CD4-positive, alpha-beta T cell treated with Interleukin-12 subunit alpha and Interleukin-12 subunit beta, for 1 hour (primary cell): ENCODE measurements at places on chromosomes 12 and 14.

GRCh38 chr12:110923192-110923591, 2.8 kb upstream of the MYL2 start:
- DNase-seq = no peak

GRCh38 chr14:83356080-83356479, 1822.4 kb upstream of the SEL1L start:
- DNase-seq = no peak

- DNase-seq = no peak
Measured at GRCh38 chr14:20907214-20907613, 16.0 kb downstream of the RNASE3 start.

GRCh38 chr12:51866762-51867161, 18.2 kb upstream of the FIGNL2 start:
- DNase-seq = no peak

DNA sequence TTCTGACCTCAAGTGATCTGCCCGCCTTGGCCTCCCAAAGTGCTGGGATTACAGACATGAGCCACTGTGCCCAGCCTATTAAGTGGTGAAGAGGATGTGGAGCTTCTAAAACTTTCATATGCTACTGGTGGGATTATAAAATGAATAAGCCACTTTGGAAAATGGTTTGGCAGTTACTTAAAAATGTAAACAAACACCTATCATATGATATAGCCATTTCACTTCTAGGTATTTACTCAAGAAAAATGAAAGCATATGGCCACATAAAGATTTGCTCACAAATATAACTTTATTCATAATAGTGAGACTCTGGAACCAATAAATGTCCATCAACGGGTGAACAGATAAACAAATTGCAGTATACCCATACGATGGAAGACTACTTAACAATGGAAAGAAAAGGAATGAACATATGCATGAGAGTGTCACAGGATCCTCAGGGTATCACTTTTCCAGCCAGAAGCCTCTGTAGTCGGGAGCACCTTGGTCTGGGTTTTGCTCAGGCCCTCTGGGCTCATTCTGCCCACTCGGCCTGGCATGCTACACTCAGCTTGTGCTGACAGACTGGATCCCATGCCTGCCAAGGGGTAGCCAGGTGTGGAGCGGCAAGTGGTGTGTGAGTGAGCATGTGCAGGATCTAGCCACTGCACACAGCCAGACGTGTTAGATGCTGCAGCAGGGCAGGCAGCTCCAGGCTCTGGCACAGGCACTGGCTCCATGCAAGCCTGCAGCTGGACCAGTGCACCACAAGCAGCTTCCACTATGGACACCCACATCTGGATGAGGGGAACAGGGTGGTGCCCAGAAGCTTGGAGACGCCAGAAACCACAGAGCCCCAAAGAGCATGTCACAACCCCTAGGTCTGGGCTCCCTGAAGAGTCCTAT, 213.2 kb upstream of the DIO3 start:
- no peak for DNase-seq

DNA sequence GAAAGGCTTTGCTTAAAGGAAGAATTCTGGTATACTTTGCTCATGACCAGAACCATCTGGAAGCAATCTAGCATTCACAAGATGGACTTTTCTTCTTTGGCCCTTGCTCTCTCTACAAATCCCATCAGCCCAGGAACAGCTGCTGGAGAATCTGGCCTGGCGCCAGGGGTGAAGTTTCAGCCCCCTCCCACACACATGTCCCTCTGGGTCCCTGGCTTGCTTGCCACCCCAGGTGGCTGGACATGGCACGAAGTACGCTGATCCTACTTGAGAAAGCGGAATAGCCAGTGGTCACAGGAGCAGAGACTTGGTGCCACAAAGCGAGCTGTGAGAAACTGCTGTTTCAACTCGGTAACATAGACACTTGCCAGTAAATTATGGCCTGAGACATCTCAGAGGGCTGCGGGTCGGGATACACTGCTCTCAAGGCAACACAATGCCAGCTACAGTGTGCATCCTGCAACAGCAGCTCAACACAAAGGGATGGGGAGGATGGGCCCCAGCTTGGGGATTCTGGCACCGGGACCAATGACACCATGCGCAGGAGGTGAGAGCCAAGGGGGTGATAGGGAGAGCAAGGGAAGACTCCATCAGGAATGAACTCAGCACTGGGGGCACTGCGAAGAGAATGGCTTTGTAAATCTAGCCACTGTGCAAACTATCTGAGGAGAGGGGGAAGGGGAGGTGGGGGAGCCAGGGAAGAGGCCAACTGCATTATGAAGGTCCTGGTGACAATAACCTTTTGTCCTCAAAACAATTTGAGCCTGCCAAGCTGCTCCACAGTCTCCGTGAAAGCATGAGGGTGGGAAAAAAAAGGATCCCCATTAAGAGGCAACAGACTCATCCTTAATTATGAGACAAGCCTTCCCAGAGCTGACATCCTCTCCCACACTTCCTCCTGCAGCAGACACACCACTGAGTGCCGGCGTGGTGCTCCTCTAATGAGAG, 219.9 kb downstream of the PPM1H start:
- DNase-seq = no peak

DNA sequence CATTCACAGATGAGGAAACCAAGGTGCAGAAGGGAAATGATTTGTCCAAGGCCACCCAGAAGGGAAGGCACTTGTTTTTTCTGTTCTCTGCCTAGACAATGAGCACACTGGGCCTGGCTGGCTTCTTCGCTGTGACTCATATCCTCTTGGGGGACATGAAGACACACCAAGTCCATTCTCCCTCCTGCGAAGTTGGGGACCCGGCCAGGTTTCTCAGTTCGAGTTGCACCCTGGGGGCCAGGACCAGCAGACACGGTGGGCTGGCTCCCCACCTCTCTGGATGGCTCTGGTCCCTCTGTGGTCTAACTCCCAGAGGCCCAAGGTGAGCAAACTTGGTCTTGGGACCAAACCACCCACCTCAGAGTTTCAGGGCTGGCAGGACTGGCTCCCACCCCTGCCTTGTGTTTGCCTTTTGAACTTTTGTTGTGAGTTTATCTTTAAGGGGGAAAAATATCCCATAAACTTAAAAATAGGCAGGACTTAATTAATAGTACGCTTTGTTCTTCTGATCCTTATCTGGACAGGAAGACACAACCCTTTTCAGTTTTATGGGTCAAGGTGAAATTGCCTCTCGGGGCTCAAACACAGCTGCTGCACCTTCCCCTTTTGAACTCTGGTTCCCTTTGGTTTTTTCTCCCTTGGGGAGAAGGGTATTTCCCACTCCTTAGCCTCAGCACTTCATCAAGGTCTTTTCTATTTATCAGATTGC, 9.0 kb upstream of the MLEC start:
- DNase-seq = no peak

DNA sequence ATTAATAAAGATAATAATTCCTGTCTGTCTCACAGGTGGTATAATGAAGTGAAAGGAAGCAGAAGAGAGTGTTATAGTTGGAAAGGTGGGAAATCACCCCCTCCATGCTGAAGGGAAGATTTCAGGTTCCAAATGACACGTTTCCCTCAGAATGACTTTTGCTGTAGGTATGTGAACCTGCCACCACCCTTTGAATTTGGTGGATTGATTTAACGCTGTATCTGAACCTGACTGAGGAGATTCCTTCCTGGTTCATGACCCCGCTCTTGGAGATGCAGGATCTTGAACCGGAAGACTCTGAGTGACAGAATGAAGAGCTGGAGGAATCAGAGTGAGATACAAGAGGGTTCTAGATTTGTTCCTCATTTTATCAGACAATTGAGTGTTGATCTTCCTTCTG, 20.3 kb upstream of the EMP1 start:
- no peak for DNase-seq

DNA sequence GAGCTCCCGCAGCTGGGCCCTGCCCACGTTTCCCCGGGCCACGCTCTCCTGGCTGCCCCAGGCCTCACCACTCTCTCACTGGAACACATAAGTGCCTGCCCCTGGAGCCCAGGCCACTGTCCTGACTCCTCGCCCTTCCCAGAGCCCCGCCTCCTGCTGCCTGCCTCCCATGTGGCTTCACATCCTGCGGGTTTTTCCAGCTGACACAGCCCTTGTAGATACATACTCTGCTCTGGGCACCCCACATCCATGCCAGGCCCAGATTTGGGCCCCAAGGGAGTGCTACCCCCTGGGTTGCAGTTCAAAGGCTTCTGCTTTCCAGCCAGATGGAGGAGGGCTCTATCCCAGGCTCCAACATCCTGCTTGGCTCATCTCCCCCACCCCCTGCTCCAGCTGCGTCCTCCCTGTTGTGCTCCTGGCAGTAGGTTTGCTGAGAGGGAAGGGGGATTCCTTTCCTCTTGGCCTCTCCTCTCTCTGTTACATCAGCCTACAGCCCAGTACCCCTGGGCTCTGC, 60.1 kb downstream of the TSPAN9 start:
- DNase-seq = no peak

- DNase-seq = no peak
Measured at GRCh38 chr12:125983784-125984500, 918.7 kb downstream of the AACS start.

DNA sequence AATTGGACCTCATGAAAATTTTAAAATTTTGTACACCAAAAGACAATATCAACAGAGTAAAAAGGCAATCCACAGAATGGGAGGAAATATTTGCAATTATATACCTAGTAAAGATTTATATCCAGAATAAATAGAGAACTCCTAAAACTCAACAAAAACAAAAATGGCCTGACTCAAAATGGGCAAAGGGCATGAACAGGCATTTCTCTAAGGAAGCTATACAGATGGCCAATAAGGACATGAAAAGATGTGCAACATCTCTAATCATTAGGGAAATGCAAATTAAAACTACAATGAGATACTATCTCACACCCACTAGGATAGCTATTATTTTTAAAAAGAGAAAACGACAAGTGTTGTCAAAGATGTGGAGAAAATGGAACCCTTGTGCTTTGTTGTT, 10.9 kb upstream of the APOF start:
- DNase-seq = no peak

DNA sequence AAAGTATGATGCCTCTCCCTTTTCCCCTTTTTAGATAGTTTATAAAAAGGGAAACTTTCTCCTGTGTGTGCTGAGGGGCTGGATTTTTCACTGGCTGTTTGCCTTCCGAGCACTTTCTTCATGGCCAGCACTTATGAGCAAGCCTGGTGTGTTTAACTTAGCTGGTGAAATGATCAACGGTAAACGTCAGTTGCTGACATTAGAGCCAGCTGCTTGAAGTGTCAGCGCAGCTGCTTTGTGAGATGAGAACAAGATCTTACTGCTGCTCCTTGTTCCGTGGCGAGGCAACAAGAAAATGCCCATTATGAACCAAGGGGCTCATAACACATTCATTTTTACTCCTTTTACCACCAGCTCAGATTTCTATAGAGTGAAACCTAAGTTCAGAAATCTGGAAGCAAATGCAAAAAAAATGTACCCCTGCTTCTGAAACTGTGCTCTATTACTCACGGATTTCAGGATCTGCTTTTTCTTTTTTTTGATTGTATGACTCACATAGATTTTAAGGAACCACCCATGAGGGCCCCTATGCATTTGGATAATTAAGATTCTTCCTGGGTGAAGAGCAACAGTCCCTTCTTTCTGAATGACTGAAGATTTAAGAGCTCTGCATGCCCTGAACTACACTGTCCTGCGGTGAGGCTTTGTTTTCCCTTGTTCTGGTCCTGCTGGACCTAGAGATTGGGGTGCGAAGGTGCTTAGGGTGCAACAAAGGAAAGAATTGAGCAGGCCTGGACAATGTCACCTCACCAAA, 74.3 kb upstream of the CPM start:
- DNase-seq = no peak

DNA sequence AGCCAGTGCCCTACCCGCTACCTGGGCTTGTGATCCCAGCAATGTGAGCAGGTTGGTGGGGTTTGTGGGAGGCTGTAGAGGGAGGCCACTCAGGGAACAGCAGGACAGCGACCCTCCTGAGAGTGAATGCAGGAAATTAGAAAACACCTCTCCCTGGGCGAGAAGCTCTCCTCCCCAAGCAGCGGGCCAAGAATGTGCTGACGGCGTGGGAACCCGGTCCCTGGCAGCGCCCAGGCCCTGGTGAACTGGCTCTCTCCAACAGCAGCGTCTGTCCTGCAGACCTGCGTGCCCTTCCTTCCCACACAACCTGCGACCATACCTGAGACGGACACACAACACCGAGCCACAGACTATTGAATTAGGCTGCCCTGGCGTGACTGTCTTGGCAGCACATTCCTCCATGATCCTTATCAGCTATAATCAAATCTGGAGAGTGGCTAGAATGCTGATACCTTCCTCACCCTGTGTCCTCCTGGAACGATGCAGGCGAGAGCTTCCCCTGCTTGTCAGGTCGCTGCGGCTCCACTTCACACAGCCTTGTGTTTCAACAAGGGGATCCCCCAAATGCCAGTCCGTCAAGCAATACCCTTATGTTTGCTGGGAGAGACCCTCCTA, 114.8 kb upstream of the GSC start:
- DNase-seq = no peak

DNA sequence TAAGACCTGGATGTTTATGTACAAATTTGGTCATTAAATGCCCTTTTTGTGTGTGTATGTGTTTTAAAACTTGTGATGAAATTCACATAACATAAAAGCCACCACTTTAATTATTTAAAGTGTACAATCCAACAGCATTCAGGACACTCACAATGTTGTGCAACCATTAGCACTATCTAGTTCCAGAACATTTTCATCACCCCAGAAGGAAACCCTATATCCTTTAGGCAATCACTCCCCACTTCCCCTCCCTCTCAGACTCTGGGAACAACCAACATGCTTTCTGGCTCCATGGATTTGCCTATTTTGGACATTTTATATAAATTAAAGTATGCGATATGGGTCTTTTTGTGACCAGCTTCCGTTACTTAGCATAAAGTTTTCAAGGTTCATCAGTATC, 124.6 kb downstream of the TTC7B start:
- DNase-seq = no peak

DNA sequence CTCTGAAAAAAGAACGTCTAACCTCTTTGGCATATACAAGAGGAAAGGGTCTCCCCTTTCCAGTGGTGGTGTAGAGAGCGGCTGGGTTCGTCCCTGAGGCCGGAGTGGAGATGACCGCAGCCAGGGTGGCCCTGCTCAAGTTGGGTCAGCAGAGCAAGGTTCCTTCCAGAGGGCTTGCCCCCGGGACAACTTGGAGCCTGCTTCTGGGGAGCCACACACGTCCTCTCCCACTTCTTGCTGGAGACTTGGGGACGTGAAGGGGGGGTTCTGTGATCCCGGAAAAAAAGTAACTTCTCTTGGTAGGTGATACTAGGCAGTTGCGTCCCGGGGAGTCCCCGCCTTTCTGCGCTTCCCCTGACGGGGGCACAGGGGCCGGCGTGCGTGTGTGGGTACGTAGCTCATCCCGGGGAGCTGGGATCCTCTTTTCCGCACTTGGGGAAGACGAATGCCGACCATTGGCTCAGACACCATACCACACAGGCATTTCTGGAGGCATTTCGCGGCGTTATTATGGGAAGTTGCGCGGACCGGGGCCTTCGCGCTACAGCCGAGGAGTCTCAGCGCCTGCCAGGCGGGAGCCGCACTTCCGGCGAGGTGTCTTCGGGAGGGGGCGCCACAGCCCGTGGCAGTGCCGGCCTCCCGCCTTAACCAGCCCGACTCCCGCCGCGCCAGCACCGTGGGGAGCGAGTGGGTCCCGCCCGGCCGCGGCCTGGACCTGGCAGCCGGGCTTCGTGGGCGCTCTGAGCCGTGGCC, 14.8 kb upstream of the PAX9 start:
- DNase-seq = no peak
